ENCODE measurements at places on chromosomes 13 and 19.

DNA sequence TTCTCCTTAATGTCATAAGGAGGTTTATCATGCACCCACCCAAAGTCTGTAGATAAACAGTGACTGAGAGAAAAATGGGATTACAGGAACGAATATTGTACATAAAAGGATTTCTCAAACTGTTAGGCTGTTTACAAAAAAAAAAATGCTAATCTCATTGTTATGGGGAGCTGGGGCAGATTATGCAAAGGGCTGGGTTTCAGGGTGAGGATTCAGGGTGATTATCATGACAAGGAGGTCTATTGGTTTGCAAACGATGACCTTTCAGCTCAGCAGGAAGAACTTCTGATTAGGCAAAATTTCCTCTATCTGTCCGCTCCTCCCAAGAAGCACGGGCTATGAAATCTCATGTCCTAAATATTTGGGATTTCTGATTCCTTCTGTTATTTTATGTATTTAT lies 41.4 kb downstream of the NLRP12 start:
- no peak for DNase-seq

DNA sequence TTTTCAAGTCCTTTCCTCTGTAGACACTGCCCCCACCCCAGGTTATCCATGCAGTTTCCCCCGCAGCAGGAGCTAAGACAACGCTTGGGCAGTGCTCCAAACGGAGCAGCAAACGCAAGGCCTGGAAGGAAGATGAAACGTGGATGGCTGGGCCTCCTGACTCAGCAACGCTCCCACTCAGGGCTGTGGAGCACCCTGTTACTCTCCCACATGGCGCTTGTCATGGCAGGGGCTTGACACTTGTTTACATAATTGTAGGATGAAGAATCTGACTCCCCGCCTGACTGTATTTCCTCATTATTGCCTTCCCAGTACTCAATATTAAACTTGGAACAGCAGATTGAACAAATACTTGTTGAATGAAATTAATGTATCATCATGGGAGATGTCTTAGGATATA lies 799 bp upstream of the C1QTNF9B start:
- DNase-seq: no peak

DNA sequence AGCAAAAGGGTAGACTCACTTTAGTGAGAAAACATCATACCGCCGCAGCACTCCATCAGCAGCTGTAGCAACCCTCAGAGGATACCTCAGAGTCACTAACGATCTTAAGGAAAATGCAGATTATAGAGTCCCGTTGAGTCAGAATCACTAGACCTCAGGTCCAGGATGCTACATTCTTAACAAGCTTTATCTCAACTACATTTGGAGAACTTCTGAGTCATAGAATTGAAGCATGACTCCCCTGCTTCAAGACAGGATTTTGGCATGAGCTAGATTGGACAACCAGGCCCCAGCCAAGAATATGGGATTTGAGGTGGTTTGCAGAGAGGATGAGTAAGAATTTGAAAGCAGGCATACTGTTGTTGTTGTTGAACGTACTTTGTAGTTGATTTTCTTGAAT lies 118.9 kb upstream of the UBL3 start:
- DNase-seq: no peak

- DNase-seq: no peak
These were observed 220.3 kb downstream of the RAP2A start for GRCh38 chr13:97654236-97654635.

GRCh38 chr19:32928806-32929205 lies 43.0 kb downstream of the CEP89 start:
- no peak for DNase-seq

DNA sequence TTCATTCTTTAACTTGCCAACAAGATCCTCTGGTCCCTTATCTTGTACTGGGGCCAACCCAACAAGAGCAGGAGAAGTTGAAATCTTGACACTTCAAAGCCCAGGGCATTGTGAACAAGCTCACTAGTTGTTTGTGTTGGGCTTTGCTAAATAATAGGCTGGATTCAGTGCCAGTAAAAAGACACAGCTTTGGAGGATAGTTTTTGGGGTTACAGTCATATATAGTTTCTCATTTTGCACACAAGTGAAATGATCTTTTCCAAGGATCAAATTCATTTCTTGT lies 30.3 kb upstream of the LRCH1 start:
- DNase-seq: no peak

- no peak for DNase-seq
These were observed 2.0 kb upstream of the PIK3R2 start for GRCh38 chr19:18150776-18151624.

GRCh38 chr13:90763476-90764150 lies 583.9 kb upstream of the MIR17HG start:
- no peak for DNase-seq

DNA sequence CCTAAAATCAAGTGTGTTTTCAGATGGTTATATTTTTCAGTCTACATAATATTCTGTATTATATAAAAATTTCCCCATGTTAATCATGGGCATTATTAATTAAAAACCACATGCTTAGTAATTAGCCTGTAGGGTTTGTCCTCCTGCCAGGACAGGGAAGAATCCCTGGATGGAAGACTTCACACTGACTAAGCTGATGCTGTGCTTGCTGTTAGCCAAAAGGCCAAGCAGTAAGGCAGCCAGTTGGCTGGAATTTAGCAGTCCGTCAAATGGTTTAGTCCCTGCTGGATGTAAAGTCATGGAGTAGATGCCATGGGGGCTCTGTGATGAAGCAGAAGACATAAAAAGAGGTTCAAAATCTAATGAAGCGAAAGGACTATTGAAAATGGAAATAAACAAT lies 168.0 kb upstream of the OBI1 start:
- DNase-seq: no peak

Data from kidney capillary endothelial cell (primary cell).